SHP77 treated with DMSO at 0.1 percent for 48 hours (cell line): ENCODE measurements at places on chromosomes 2 and 18.

- no peak for DNase-seq
Observed at GRCh38 chr2:37389989-37390765, 45.7 kb downstream of the QPCT start.

DNA sequence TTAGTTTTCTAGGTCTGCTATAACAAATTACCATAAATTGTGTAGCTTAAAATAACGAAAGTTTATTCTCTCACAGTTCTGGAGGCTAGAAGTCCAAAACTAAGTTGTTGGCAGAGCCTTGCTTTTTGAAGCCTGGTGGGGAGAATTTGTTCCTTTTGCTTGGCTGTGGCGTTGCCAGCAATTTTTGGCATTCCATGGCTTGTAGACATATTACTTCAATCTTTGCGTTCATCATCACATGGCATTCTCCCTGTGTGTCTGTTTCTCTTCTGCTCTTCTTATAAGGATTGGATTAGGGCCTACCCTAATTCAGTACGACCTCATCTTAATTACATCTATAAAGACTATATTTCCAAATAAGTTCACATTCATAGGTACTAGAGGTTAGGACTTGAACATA, 217.7 kb downstream of the MBD5 start:
- DNase-seq, result no peak

DNA sequence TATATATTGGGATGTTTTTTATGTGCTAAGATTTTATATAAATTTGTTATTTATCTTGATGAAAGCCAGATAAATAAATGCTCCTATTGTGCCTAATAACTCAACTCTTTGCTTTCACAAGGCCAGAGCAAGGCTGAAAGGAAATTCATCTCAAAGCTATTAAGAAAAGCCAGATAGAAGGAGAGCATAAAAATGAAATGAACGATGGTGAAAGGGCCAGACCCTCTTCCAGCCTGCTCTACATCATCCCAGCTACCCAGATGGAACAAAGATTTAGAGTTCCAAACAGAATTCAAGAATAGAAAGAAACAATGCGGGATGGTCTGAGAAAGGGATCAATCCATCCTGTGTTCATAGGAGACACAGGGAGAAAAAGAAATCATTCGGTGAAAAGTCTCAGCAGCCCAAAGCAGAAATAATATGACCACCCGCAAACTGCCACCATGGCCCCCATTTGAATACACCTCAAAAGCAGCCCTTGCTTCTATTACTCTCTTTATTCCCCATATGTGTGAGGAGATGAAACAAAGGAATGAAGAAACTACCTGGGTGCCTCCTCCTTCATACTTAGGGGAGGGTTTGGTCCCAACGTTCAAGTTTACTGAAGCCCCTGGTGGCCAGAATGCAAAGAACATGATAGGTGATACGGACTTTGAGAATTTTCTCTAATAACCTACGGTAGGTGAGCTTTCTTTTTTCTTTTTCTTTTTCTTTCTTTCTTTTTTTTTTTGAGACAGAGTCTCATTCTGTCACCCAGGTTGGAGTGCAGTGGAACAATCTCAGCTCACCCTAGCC, 110.1 kb upstream of the FBXO11 start:
- DNase-seq, result no peak

- DNase-seq, result no peak
Observed at GRCh38 chr2:10080536-10081304, 509 bp upstream of the CYS1 start.

DNA sequence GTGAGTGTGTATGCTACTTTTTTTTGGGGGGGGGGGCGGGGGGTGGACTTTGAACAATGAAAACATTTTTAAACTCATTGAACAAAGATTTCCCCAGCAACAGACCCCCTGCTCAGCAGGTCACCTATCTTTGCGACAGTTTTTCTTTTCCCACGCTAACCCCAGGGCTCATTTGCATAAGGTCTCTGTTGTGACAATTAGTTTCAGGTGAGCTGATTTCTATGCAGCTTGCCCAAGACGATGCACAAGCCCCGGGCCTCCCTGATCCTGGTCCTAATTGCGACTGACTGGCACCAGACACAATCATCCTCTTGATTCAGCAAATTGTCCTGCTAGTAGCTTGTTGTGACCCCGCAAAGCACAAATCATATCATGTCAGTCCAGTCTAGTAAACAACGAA, 40.3 kb downstream of the ZEB2 start:
- DNase-seq, result no peak

DNA sequence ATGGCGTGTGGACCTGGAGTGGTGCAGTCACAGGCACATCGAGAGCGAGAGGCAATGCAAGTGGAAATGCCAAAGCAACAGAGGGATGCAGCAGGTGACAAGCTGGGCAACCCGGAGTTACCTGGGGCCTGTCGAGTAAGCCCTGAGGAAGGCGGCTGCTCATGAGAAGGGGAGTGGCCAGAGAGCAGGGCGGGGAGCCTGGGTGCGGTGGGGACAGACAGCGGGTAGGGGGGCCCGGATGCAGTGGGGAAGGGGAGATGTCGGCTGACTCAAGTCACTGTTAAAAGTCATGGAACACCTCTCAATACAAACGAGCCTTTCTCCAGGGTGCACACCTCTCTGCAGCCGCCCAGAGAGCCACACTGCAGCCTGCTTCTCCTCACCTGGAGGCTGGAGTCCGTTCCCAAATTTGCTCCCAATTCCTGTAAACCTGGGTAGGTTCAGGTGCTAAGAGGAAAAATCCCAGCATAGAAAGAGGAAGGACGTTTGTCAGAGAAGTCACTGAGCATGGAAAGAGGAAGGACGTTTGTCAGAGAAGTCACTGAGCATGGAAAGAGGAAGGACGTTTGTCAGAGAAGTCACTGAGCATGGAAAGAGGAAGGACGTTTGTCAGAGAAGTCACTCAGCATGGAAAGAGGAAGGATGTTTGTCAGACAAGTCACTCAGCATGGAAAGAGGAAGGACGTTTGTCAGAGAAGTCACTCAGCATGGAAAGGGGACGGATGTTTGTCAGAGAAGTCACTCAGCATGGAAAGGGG, 71.7 kb upstream of the TWIST2 start:
- no peak for DNase-seq

GRCh38 chr2:11631462-11631861, 38.5 kb downstream of the NTSR2 start:
- DNase-seq, result no peak

DNA sequence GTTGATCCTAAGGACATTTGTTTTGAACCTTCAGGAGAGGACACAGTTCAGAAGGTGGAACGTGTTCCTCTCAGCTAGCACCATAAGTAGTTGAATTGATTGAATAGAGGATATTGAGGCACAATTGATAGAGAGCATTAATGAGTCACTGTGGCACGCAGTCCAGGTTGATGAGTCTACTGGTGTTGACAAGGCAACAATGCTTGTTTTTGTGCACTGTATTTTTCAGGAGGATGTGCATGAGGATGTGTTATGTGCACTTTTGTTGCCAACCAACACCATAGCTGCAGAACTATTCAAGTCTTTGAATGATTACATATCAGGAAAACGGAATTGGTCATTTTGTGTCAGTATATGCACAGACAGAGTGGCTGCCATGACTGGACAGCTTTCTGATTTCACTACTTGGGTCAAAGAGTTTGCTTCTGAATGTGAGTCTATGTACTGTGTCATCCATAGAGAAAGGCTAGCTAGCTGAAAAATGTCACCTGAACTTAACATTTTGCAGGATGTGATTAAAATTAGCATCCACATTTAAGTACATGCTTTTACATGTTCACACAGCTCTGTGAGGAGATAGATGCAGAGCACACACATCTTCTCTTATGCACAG, 140.1 kb upstream of the B3GNT2 start:
- no peak for DNase-seq

DNA sequence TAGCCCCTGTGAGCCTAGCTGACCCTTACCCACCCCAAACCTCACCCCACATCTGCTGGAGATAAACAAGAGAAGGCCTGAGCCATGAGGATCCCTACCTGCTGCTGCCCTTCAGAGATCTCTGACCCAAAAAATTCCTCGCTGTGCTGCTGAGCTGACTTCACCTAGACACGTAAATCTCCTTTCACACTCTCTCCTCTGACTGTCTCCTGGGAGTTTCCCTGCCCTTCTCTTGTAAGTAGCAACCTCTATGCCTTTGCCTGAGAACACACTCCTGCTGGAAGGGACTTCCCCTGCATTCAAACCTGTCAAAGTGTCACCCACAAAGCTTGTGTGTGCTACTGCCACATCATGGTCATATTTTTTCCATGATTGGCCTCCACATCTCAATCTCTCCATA, 134.2 kb upstream of the NOL4 start:
- no peak for DNase-seq

GRCh38 chr18:26190506-26190905, 35.7 kb upstream of the TAF4B start:
- no peak for DNase-seq

GRCh38 chr2:47271054-47272000, 116.2 kb upstream of the STPG4 start:
- no peak for DNase-seq

- DNase-seq, result no peak
Observed at GRCh38 chr18:28768791-28769768, 592.1 kb upstream of the CDH2 start.

GRCh38 chr18:8301427-8302172, 307.6 kb upstream of the RAB12 start:
- DNase-seq, result peak; percentile 45

GRCh38 chr2:202769201-202769600, 102.4 kb downstream of the ICA1L start:
- DNase-seq, result no peak

DNA sequence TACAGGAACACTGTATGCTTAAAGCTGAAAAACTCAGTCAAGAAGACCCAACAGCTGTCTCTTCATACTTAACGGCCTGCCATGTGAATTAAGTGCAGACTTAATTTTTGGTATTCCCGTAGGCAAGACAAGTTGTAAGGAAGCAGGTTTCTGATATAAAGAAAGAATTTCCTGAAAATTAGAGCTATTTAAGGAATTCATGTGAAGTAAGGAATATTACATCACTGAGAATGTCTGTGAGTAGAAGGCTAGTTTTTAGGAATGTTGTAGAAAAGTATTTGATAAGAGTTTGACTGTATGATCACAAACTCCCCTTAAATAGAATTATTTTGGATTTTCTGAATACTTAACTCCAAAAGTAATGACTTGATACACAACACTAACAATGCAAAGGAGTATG, 51.0 kb downstream of the WDR33 start:
- DNase-seq, result no peak

- no peak for DNase-seq
Observed at GRCh38 chr2:210228586-210228985, 3.3 kb upstream of the ACADL start.

GRCh38 chr2:24287171-24287570, 73.2 kb downstream of the ITSN2 start:
- DNase-seq, result no peak

DNA sequence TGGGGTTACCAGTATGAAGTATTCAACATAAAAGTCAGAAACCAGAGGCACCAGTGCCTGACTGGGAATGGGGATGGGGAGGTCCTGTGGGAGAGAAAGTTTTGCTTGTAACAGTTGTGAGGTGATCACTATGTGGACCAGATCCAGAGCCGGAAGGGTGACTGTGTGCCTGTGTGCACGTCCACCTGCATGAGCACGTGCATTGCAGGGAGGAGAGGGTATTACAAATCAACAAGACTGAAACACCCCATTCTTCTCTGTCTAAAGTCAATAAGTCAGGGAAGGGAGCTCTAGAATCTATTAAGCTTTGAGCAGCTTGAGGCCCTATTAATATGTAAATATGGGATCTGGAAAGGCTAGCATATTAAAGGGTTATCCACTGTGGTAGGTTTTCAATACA, 241.0 kb upstream of the ACVR2A start:
- no peak for DNase-seq

GRCh38 chr2:241695651-241696050, 6.2 kb upstream of the ING5 start:
- no peak for DNase-seq

- no peak for DNase-seq
Observed at GRCh38 chr2:25000036-25000435, 28.3 kb upstream of the DNAJC27 start.

- DNase-seq, result no peak
Observed at GRCh38 chr2:179255129-179255528, 9.5 kb downstream of the SESTD1 start.

GRCh38 chr2:172643142-172643541, 87.3 kb downstream of the PDK1 start:
- no peak for DNase-seq

DNA sequence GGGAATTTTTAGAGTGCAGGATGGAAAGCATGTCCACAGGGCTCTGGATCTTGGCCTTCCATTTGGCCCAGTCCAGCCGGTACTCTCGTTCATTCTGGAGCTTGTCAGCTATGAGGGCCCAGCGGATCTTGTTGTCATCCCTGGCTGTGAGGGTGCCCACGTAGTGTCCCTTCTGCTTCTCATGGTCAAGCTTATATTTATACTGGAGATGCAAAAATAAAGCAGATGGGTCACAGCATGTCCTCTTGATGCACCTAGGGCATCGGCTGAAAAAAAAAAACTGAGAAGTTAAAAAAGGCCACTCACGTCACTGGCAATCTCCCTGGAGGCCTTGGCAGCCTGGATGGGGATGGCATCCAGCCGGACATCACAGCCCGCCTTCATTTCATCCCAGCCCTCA, 160.5 kb downstream of the RIF1 start:
- DNase-seq, result no peak

DNA sequence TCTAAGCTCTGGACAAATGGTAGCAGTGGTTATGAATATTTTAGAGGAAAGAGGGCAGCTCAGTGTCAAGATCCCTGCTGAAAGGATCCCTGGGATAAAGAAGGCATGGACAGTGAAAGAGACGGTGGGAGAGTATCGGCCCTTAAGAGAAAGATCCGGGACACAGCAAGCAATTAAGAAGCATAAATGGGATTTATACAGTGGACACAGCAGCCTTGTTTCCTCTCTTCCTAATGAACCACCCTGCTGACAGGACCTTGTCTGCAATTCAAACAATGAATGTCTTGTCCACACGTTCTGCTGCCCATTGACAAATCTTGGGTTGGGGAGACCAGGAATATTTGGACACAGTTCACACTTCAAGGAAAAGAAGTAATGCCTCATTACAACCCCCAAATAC, 16.5 kb downstream of the CPLX4 start:
- no peak for DNase-seq

DNA sequence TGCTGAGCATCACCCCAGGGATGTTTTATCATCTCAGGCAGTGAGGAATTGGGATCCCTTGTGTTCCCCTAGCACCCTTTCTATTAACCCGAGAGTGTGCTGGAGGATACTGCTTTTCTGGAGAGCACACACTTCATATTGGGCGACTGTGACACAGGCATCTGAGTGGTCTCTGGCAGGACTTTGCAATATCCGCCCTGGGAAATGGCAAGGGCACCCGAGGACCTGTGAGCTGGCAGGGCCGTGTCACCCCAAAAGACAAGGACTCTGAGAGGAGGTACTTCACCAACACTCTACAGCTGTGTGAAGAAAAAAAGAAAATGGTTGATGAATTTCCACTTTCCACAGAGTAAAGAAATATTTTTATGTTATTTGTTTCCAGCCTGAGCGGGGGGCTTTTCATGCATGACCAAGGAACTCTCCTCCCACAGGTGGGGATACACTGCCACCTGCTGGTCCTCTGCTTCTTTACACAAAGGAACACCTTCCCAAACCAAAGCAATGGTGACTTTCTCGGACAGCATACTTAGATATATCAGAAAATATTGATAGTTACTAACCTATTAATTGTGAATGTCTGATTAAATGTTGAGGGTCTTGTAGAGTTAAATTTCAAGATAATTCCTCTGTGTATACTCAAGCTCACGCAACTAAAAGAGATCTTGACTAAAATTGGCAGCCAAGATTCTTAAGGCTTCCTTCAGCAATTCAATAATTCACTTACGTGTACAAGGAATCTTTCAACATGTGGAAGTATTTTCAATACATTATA, 45.9 kb upstream of the REG3G start:
- DNase-seq, result no peak

- DNase-seq, result no peak
Observed at GRCh38 chr2:60426341-60426740, 127.1 kb downstream of the BCL11A start.

GRCh38 chr2:152415231-152415642, 80.3 kb downstream of the FMNL2 start:
- DNase-seq, result no peak
